Panc1 (cell line): ENCODE measurements at places on chromosomes 1 and 21. TPM values are rescaled to one million over a fixed set of nuclear protein-coding genes. Genes with fewer than 3 reads are reported as not detected.

CD247 gene
- total RNA-seq, result 0.44 TPM

ZP4 gene
- total RNA-seq, result not detected

DNA sequence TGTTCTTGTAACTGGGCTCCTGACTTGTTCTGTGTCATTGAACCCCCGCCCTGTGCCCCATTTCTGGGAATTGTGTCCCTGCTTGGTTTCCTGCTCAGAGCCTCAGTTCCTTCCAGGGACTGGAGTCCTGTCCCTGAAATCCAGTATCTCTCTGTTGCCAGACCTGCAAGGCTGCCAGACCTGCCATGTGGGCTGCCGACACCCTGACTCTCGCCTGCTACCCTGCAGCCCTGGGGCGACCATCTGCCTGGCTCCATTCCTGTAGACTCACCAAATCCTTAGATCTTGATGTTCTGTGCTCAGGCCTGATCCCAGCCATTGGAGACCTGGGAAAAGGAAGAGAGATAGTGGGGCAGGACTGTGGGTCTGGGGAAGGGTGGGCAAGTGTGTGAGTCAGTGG lies 383.3 kb upstream of the PROX1 start:
- no peak for DNase-seq

GRCh38 chr1:2099886-2100779 lies 49.9 kb downstream of the PRKCZ start:
- DNase-seq, result no peak

- DNase-seq, result no peak
Measured at GRCh38 chr1:202682477-202682876, 27.8 kb downstream of the SYT2 start.
